Muscle of arm (tissue), 14 donors: ENCODE measurements at places on chromosomes 12 and 14. TPM values are rescaled to one million over a fixed set of nuclear protein-coding genes. Genes with fewer than 3 reads are reported as not detected.

Gene RASAL1
- polyA plus RNA-seq, result 0.09 TPM

Gene TCL1B
- polyA plus RNA-seq, result not detected

Gene TC2N
- 7.6 TPM for polyA plus RNA-seq

Gene RAD52
- polyA plus RNA-seq, result not detected

Gene COX6A1
- polyA plus RNA-seq, result 107 TPM

Gene APOF
- not detected for polyA plus RNA-seq

Gene LMNTD1
- polyA plus RNA-seq, result 0.80 TPM

Gene POLE2
- polyA plus RNA-seq, result 7.9 TPM
